ENCODE measurements at places on chromosomes 4 and X.

- H3K36me3 ChIP-seq: no peaks in the 10 kb centered on the region
- H3K27ac ChIP-seq: no peak overlapping the region
- H3K27me3 ChIP-seq: no peaks in the 10 kb centered on the region
- peak; percentile 67 for DNase-seq
Measured at GRCh38 chr4:98993419-98994071, 2.0 kb upstream of the METAP1 start.

DNA sequence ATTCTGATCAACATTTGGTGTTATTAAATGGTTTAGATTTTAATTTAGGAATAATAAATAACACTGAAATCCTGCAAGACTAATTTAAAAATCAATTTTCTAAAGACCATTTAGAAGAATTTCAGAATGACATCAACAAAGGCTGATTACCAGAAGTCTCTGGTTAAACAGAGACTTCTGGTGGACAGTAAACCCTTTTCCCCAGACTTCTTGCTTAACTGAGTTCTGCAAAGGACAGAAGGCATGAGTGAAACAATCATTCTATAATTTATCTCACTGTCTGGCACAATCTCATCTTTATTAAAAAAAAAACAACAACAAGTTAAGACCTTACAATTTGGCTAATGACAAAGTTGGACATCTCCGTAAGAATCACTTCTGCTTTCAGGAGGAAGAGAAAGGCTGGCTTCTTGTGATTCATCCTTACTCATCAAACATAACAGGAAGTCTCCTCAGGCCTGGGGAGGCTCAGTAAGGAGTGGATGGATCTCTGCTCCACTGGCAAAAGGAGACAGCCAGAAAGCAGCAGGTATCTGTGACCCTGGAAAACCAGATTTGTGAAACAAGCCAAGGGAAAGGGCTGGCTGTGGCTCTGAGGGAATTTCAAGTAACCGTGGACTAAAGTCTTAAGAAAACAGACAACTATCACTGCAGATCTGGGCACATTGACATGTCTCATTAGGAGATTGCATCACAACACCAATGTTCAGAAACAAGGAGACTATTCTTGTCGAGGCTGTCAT is 908 bp upstream of the TLR6 start:
- no peaks in the 10 kb centered on the region for H3K36me3 ChIP-seq
- no peak overlapping the region for H3K4me3 ChIP-seq
- H3K4me1 ChIP-seq: no peaks in the 10 kb centered on the region
- H3K27ac ChIP-seq: peak overlapping the region; percentile 52
- DNase-seq: no peak
- H3K27me3 ChIP-seq: no peaks in the 10 kb centered on the region

GRCh38 chr4:10205223-10205622 is 88.6 kb upstream of the WDR1 start:
- no peaks in the 10 kb centered on the region for H3K36me3 ChIP-seq
- no peak for DNase-seq
- no peaks in the 10 kb centered on the region for H3K4me1 ChIP-seq
- H3K27me3 ChIP-seq: no peaks in the 10 kb centered on the region
- no peak overlapping the region for H3K27ac ChIP-seq
- no peak overlapping the region for H3K4me3 ChIP-seq

GRCh38 chr4:89056953-89057398 is at the start of gene FAM13A:
FAM13A (minus strand) TSS chr4:89057185; CDS start chr4:89056964, 221 bp downstream.
- no peaks in the 10 kb centered on the region for H3K36me3 ChIP-seq
- peaks cover 15% of the 10 kb centered on the region for H3K4me1 ChIP-seq
- peak within 1 kb of the TSS; percentile 67 for H3K27ac ChIP-seq
- H3K27me3 ChIP-seq: no peaks in the 10 kb centered on the region
- DNase-seq: no peak
- peak within 1 kb of the TSS; percentile 27 for H3K4me3 ChIP-seq

DNA sequence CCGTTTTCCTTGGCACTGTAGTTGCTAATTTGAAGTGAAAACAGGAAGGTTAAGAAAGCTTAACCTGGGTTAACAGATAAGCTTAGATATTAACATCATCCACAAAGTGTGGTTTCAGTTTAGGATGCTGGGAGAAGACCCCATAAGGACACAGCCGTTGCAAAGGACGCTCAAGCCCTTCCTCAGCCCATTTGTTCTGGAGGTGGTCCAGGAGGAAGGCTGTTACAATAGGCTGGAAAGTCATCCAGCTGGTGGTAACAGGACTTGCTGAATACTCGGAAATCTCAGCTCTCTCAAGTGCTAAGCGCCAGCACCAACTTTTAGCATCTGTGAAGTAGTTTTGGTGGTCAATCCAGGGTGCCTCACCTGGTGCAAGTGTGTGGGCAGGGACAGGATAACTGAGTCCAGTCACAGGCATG is 14.2 kb downstream of the CHST7 start:
- no peak overlapping the region for H3K4me3 ChIP-seq
- no peaks in the 10 kb centered on the region for H3K4me1 ChIP-seq
- no peaks in the 10 kb centered on the region for H3K27me3 ChIP-seq
- DNase-seq: no peak

DNA sequence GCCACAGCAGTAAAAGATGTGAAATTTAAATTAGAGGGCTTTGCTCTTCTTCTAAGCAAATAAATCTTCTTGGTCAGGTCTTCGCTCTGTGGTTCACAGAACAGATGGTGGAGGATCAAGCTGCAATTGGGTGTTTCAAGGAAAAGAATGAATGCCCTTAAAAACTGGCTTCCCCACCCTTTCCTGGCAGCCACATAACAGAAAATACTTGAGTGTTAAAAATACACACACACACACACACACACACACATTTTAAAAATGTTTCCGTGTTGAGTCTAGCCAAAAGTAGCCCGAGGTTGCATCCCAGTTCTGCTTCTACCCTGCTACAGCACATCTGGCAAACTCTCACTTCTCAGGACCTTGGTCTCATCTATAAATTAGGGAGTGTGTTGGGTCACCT is 56.7 kb upstream of the FGFBP2 start:
- H3K36me3 ChIP-seq: no peaks in the 10 kb centered on the region
- no peak overlapping the region for H3K27ac ChIP-seq
- H3K27me3 ChIP-seq: no peaks in the 10 kb centered on the region
- H3K4me3 ChIP-seq: no peak overlapping the region
- DNase-seq: no peak

GRCh38 chrX:130100180-130100579 is 10.1 kb downstream of the ELF4 start:
- H3K4me1 ChIP-seq: no peaks in the 10 kb centered on the region
- no peaks in the 10 kb centered on the region for H3K27me3 ChIP-seq
- H3K27ac ChIP-seq: no peak overlapping the region
- no peak overlapping the region for H3K4me3 ChIP-seq
- no peak for DNase-seq

- no peak for DNase-seq
- H3K36me3 ChIP-seq: no peaks in the 10 kb centered on the region
- H3K4me1 ChIP-seq: no peaks in the 10 kb centered on the region
- no peak overlapping the region for H3K4me3 ChIP-seq
Measured at GRCh38 chr4:1255151-1255550, 6.2 kb upstream of the CTBP1 start.

- H3K36me3 ChIP-seq: no peaks in the 10 kb centered on the region
- no peak overlapping the region for H3K4me3 ChIP-seq
- no peaks in the 10 kb centered on the region for H3K4me1 ChIP-seq
- no peaks in the 10 kb centered on the region for H3K27me3 ChIP-seq
- H3K27ac ChIP-seq: no peak overlapping the region
Measured at GRCh38 chr4:132683957-132684356, 465.1 kb upstream of the PCDH10 start.

GRCh38 chrX:111831343-111831742 is 44.6 kb upstream of the TRPC5OS start:
- no peaks in the 10 kb centered on the region for H3K36me3 ChIP-seq
- H3K4me1 ChIP-seq: no peaks in the 10 kb centered on the region
- H3K27me3 ChIP-seq: no peaks in the 10 kb centered on the region
- H3K4me3 ChIP-seq: no peak overlapping the region
- DNase-seq: no peak
- H3K27ac ChIP-seq: no peak overlapping the region

DNA sequence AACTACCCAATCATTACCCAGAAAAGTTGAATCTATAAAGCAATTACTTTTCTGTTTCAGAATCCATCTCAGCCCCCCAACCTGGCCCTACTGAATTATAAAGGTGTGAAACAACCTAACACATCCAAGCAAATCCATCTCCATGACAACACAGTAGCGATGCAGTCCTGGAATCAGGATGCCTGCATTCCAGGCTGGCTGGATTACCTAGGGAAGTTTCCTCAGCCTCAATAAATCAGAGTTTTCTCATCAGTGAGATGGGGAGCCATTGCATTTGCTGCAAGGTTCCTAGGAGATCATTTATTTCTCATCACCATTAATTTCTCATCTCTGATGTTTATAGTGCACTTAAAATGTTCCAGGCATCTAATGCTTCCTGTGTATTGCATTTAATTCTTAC is 46.0 kb downstream of the LNX1 start:
- no peaks in the 10 kb centered on the region for H3K36me3 ChIP-seq
- peaks cover 18% of the 10 kb centered on the region for H3K4me1 ChIP-seq
- no peak overlapping the region for H3K27ac ChIP-seq
- H3K4me3 ChIP-seq: no peak overlapping the region
- DNase-seq: no peak

DNA sequence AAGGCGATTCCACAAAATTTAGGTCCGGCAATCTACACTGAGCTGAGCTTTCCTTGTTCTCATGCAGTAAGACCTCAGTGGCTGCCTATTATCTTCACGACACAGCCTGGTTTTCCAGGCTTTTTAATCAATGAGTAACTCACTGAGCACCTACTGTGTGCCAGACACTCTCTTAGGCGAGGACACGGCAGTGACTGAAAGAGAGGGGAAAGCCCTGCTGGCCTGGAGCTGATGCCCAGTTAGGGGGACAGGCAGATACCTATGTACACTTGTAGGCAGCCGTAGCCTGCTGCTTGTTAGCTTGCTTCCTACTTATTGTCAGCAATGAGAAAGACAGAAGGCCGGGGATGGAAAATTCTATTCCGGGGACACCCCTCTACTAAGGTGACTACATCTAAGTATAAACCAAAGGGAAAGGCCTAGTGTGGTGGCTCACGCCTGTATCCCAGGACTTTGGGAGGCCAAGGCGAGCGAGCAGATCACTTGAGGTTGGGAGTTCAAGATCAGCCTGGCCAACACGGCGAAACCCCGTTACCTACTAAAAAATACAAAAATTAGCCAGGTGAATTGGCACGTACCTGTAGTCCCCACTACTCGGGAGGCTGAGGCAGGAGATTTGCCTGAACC is 3.8 kb downstream of the WDR1 start:
- no peaks in the 10 kb centered on the region for H3K36me3 ChIP-seq
- H3K27me3 ChIP-seq: no peaks in the 10 kb centered on the region
- H3K4me3 ChIP-seq: no peak overlapping the region

- H3K27me3 ChIP-seq: no peaks in the 10 kb centered on the region
- peaks cover 24% of the 10 kb centered on the region for H3K4me1 ChIP-seq
- H3K27ac ChIP-seq: no peak overlapping the region
- DNase-seq: no peak
Measured at GRCh38 chr4:113144091-113144490, 94.6 kb downstream of the ANK2 start.

Measured in pancreas (tissue), 10 donors.